Chondrocyte (in vitro differentiated cells): ENCODE measurements at places on chromosomes 3 and 15.

DNA sequence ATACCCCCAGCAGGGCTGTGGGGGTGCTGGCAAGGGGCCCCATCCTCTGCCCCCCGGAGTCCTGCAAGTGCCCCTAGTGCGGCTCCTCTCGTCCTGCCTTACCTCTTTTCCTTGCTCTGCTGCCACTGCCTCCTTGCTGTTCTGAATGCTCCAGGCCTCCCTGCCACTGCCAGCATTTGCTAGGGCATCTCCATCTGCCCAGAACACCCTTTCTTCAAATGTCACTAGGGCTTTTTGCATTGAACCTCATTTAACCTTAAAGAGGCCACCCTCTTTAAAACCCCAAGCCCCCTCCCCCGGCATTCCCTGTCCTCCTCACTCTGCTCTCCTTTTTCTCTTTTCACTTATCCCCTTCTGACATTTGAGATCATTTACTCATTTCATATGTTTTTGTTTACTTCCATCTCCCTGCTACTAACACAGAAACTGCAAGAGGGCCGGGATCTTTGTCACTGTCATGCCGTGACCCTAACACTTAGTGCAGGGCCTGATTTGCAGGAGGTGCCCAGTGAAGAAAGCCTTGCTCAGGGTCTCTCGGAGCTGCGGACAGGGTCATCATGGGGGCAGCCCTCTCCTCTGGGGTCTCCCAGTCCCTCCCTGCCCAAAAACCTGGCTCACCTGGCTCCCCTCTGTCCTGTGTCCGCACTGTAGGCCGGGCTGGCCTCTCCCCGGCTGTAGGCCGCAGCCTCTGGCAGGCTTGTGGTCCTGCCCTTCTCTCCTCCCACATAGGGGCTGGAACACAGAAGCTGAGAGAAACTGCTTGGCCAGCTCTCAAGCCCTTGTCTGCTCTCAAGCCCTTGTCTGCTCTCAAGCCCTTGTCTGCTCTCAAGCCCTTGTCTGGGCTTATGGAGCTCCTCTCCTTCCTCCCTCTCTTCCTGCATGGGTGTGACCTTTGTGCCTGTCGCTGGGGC is at the start of gene ACOX2:
TSS of gene ACOX2 (minus strand) at position 690 of the 911 bp plus-strand sequence. CDS start 2,084 bp downstream, outside the sequence.
- no peak for DNase-seq

GRCh38 chr3:67706934-67707333 is 52.5 kb upstream of the SUCLG2 start:
- DNase-seq: no peak

- DNase-seq: no peak
These were observed 53.6 kb downstream of the SETMAR start for GRCh38 chr3:4356546-4357410.

- no peak for DNase-seq
These were observed 18.6 kb upstream of the IREB2 start for GRCh38 chr15:78419367-78419766.

GRCh38 chr3:18351069-18351628 is 74.0 kb downstream of the SATB1 start:
- no peak for DNase-seq

GRCh38 chr3:113873814-113874526 is 35.4 kb downstream of the GRAMD1C start:
- DNase-seq: no peak

DNA sequence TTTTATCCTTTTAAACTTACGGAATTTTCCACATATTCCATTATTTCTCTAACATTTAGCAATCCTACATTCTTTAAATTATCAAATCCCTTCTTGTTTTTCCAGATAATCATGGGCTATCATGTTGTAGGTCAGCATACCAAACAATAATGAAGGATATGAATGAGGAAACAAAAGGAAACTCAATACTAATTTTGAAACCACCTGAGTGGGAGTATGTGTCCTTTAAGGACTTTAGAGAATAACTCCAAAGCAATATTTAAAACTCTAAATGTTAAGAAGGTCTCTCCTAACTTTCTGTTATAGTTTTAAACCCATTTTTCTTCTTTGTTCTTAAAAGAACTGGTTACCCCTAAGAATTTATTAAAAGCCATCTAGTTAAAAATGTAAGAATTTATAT is 43.0 kb downstream of the TP53BP1 start:
- DNase-seq: no peak

- DNase-seq: no peak
These were observed 91.2 kb downstream of the EOMES start for GRCh38 chr3:27630885-27631284.

DNA sequence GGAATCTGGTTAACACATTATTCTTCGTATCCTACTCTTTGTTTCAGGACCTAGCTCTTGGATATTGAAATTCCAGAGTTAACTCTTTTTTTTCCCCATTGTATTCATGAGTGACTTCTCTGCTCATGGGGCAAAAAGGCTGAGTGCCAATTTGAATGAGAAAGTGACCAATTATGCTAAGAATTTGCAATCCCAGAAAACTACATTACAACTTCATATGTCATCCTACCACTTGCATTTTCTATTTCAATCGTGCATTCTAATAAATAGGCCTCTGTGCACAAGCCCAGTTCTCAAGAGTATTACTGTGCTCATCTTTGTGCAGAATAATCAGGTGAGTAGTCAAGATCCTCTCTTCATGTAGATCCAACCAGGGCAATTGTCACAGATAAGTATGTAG is 537.8 kb downstream of the OTOL1 start:
- DNase-seq: no peak
